Left renal pelvis (tissue), 4 donors: ENCODE measurements at places on chromosomes 3 and 15. TPM values are rescaled to one million over a fixed set of nuclear protein-coding genes. Genes with fewer than 3 reads are reported as not detected.

Gene SLC15A2
- polyA plus RNA-seq: 11.9 TPM

Gene TMCO5A
- not detected for polyA plus RNA-seq

- no peak for DNase-seq
Observed at GRCh38 chr3:161199926-161200325, 21.2 kb upstream of the NMD3 start.

GRCh38 chr15:69415381-69415780 is 1.2 kb downstream of the KIF23 start:
- DNase-seq: no peak

DNA sequence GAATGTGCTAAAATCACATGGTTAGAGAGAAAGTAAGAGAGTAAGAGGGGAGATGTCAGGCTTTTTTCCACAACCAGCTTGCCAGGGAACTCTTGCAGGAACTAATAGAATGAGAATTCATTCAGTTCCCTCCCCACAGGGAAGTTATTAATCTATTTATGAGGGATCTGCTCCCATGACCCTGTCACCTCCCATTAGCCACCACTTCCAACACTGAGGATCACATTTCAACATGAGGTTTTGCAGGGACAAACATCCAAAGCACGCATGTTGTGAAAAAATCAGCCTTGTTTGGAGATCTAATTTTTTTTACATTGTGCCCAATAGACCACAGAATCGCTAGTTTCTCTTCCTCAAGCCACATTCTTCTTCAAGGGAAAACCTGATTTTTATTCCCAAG is 904.0 kb downstream of the TBL1XR1 start:
- no peak for DNase-seq

DNA sequence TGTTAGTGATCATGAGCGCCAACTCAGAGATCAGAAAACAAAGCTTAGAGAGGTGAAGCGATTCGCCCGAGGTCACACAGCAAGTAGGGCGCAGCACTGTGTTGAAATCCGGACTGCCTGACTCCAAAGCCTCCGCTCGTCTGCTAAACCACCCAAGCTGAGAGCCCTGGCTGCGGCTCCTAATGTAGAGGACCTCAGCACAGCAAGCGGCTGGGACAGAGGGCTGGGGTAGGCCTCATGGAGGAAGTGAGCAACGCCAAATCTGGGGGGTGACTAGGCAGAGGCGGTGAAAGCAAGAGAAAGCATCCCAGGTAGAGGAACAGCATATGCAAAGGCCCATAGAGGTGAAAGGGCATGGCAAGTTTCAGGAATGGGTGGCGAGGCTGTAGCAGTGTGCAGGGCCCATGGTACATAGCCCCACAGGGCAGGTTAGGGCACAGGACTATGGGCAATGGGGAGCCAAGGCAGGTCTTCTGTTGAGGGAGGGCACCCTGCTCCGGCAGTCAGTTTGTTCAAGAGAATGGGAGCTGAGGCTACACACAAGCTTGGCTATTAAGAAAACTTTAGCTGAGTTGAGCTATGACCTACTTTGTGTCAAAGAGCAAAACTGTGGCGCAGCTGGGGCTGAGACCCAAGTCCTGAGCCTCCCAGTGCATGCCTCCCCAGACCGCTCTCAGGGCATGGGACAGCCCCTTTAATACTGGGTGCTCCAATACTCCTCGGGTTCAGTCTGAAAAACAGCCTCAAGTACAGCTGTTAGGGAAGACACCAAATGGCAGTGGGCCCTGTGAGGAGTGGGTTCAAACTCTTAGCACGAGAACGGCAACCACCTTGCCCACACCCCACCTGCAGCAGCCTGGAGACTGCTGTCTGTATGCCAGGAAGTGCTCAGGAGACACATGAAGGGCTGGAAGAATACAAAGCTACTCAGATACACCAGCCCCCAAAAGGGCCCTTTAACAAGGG is 988 bp upstream of the CFAP92 start:
- DNase-seq: no peak

DNA sequence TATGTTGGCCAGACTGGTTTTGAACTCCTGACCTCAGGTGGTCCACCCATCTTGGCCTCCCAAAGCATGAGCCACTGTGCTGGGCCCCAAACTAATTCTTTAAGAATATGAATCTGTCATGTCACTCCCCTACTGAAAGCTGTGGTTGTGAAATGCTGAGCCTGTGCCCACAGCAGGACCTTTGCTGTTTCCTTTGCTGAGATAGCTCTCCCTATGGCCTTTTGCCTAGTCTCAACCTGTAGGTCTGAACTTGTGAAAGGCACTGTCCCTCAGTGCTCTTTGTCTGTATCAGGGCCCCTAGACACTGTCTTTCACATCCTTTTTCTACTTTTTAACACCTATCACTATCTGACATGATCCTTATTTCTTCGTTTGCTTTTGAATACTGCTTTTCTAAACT is 62.7 kb upstream of the CCR4 start:
- DNase-seq: no peak

DNA sequence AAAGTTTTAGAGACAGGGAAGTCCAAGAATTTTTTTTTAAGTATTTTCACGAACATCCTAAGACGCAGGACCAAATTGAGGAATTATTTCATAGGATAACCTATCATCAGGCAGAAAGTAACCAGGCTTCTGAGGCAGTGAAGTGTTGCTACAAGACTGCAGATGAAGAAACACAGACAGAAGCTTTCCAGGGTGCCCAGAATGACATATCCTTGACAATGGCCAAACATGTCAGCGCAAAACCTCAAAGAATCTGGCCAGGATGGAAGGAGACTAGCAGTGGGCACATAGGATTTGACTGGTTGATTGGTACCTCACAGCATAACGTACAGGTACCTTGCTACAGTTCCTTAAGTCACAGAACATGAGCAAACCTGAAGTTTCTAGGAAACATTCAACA is 7.5 kb downstream of the ADAMTS9 start:
- DNase-seq: no peak
